Thymus (tissue), 14 donors: ENCODE measurements at places on chromosomes 2 and 18.
A peak's percentile ranks its signal among the peaks of the same experiment; 100 is the strongest.

DNA sequence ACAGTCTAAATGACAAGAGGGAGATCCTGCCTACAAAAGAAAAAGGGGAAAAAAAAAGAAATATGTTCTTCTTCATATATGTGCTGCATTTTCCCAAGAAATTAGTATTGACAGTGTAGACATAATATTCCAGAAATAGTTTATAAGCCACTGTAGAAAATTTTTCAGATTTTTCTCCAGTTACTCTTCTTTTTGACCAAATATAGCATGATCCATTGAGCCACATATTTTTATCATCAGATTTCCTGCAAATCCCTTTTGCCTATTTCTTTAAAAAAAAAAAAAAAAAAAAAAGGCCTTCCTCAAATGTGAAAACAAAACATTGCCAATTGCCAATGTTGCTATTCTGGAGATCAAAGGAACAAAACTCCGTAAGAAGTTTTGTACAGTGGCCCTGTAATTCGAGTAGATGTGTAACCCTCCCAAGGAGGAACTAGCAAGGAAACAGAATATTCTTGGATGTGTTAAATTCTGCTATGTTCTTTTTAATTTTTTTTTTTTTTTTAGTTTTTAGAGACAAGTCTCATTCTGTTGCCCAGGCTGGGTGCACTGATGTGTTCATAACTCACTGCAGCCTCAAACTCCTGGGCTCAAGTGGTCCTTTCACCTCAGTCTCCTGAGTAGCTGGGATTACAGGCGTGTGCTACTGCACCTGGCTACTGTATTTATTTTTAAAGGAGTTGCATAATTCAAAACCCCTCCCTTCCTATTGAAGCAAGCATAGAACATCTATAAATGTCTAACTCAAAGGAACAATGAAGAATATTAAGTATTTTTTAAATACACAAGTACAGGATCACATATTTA, 12.5 kb upstream of the CABYR start:
- no peak for DNase-seq

GRCh38 chr2:196249860-196250259, 78.5 kb upstream of the STK17B start:
- no peak for DNase-seq

DNA sequence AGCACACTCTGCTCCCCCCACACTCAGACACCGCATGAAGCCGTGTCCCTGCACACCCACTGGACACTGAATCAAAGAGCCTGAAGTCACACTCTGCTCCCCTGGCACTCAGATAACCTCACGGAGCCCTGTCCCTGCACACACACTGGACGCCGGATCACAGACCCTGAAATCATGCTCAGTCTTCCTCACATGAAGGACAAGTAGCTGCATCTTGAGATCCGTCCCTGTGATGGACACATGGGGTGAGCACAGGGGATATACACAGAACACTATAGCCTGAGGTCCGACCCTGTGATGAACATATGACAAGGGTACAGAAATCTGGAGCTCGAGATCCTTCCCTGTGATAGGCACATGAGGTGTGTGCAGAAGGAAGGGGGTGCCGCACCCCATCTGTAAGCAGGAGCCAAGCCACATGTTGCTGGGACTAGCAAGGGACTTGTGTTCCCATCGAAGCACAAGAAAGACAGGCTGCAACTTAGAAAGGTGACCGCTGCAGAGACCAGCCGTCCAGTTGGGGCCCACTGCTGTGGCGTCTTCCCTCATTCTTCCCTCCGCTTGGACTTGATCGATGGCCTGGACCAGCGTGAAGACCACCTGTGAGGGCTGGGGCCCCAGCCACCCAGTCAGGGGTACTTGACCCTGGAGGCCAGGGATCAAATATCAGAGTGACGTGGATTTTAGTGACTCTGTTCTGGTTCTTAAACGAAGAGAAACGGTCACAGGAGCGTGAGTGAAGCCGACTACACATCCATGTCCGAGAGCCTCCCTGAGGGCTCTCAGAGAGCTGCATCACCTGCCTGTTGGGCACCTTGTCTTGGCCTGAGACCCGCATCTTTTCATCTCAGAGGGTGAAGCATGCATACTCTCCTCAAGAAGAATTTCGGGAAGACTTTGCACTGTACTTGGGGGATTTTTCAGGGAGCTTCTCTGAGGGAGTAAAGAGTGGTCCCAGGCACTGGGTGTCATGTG, 391.7 kb upstream of the SALL3 start:
- no peak for DNase-seq

DNA sequence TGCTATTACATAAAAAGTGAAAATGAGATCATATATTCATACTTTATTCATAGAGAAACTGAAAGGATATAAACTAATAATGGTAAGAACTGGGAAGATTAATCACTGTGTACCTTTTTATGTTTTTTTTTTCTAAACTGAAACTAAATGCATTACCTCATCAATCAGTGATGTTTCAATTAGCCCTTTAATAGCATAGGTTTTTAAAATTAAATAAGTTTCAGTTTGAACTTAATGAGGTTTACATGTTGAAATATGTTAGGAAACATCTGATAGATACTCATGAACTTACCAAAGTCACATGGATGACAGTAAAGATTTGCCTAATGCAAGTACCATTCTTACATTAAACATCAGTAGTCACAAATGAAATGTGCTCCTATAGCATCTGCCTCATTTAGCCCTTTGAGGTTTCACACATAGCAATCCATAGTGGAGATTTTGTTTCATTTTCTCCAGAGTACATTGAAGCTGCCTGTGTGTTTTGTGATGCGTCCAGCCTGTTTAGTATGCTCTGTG, 8.9 kb downstream of the MAPRE2 start:
- no peak for DNase-seq

DNA sequence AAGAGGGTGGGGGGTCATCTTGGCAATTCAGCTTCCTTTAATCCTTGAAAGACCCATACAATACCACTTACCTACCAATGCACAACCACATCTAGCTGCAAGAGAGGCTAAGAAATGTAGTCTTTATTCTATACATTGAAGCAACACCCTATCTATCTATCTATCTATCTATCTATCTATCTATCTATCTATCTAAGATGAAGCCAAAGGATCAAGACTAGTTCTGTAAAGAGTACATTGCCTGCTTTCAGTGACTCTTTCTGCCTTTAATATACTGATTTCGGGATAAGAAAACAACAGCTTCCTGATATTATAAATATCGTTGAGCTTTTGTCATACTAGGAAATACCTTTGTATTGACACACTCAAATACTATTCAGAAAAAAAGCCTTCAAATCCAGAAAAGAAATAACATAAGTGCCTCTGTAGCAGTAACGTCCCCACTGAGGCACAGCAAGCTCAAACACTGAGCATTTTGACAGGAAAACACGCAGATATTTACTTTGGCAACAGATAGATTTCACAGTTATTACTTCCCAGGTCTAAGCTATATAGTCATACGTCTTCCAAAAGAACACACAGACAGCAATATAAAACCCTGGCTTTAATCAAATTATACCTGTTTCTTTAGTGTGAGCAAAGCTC, 139.4 kb upstream of the SERTAD2 start:
- no peak for DNase-seq

- no peak for DNase-seq
Observed at GRCh38 chr2:114786901-114787300, 344.5 kb downstream of the DPP10 start.

DNA sequence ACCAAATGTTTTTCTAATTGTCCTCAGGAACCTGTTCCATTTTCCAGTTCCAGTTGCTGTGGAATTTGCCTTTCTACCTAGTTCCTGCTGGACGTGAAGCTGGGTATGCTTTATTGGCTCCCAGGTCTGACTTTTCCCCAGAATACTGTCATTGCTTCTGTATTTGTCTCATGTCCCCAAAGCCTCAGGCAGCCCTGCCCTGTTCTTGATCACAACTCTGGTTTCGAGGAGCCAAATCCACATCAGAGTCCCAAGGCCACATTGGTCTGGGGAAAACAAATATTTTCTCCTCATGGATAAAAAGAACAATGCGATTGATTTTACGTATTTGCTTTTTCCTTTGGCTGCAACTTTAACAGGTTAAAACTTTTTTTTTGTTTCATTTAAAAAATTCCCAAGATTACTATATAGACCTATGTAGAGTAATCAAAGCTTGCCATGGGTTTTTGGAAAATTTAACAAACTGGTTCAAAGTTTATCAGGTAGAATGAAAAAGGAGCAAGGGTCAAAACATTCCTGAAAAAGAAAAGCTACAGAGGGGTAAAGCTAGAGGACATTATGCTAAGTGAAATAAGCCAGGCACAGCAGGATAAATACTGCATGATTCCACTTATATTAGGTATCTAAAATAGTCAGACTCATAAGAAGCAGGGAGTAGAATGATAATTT, 85.2 kb downstream of the MDH1 start:
- DNase-seq, result no peak

DNA sequence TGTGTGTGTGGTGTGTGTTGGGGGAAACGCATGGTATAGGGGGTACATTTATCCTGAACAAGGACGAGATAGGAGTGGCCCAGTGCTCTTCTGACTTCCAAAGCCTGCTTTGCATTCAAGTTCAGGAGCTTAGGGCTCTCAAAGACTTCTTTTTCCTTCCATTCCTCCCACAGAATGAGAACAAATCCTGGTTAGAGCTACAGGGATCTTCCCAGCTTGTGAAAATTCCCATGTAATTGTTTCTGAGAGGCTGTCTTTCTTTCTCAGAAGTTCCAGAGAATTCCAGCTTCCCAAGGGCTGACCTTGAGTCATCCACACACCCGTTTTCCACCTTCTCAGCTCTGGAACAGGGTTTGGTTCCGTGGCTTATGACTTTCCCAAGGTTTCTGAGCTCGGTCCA, 38.9 kb downstream of the FASTKD2 start:
- no peak for DNase-seq

- DNase-seq, result no peak
Observed at GRCh38 chr18:56936457-56936856, 210.4 kb upstream of the BOD1L2 start.

DNA sequence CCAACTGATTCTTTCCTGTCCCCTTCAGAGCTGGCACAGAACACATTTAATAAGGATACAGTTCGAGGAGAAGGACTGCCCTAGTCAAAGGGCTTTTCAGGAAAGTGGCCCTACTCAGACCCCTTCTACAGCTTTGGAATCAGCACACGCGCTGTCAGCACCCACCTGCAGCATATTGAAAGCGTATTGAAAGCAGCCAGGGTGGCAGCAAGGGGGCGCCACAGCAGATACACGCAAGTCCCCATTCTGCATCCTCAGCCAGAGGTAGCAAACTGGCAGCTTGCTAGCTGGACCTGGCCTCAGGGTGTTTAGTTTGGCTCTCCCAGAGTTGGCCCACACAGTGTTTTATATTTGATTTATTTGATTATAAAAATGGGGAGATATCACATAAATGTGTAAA, 101.0 kb upstream of the NT5C1B start:
- no peak for DNase-seq

- DNase-seq, result no peak
Observed at GRCh38 chr2:118053681-118054080, 34.6 kb upstream of the INSIG2 start.

DNA sequence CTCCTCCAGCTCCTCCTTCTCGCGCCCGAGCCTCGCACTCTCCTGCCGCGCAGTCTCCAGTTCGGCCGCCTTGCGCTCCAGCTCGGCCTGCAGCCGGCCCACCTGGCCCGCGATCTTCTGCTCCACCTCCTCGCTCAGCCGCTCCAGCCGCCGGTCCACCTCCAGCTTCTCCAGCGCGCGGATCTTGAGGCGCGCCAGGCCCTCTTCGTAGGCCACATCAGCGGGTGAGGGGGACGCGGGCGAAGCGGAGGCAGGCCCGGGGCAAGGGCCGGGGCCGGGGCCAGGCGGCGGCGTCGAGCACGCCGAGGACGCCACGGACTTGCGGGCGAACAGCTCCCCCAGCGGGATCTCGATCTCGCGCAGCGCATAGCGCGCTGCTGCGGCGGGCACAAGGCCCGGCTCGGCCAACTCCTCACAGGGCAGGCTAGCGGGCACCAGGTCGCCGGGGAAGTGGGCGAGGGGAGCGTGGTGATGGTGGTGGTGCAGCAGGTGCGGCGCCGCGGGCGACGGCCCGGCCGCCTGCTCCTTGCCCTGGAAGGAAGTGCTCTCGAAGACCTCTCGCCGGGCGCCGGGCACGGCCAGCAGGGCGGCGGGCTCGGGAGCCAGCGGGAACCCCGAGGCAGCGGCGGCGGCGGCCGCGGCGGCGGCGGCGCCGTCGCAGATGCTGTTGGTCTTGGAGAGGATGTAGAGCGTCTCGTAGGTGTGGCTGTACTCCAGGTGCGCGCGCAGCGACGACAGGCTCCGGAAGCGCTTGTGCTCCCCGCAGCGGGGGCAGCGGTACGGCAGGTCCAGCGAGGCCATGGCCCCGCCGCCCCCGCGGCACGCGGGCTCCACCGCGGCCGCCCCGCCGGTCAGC, 15.2 kb downstream of the FBXO41 start:
- DNase-seq, result peak; percentile 73

GRCh38 chr18:49002045-49002444, 51.3 kb upstream of the SMAD7 start:
- DNase-seq, result no peak

DNA sequence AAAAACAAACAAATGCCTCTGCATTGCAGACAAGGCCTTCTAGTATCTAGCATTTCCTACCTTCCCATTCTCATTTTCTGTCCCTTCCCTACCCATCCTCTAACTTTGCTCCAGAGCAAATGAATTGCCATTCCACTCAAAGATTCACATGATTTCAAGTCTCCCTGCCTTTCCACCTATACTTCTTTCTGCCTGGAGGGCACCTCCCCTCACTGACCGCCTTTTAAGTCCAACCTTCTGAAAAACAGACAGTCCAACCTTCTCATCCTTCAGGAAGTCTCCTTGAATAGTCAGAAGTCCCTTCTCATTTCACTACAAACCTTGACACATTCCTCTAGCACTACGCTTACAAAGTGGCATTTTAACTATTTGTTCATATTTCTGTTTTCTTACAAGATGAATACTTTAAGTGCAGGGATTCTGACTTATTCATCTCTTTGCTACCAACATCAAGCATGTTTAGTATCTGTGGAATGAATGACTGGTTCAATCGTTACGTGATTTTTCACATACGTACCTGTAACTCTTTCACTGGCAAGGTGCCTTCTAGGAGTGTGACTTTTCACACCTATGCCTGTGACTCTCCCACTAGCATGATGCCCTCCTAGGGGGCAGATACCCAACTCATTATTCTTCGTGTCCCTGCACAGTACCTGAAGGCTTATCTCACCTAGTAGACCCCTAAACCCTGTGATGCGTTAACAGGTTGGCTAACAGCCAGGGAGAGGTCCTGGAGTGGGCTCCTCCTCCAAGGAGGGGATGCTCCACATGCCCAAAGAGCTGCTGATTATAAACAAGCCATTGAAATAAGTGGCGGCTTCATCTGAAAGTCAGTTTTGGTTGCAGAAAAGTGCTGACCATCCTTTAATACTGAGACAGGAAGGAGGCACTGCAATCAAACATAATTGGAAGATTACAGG, 356.2 kb downstream of the MYCN start:
- DNase-seq, result no peak

- DNase-seq, result no peak
Observed at GRCh38 chr2:159546039-159546438, 70.3 kb downstream of the BAZ2B start.
